ENCODE measurements at places on chromosomes 3 and 15. TPM values are rescaled to one million over a fixed set of nuclear protein-coding genes. Genes with fewer than 3 reads are reported as not detected.

GRCh38 chr3:193040836-193041672 is 123.4 kb upstream of the MB21D2 start:
- no peaks in the 10 kb centered on the region for H3K36me3 ChIP-seq
- H3K4me1 ChIP-seq = no peaks in the 10 kb centered on the region
- H3K27ac ChIP-seq = no peak overlapping the region
- no peak overlapping the region for H3K4me3 ChIP-seq

- no peaks in the 10 kb centered on the region for H3K27me3 ChIP-seq
- no peak for DNase-seq
- H3K4me3 ChIP-seq = no peak overlapping the region
- no peaks in the 10 kb centered on the region for H3K4me1 ChIP-seq
- no peak overlapping the region for H3K27ac ChIP-seq
Observed at GRCh38 chr3:144010371-144010770, 38.7 kb downstream of the DIPK2A start.

- peaks cover 3% of the 10 kb centered on the region for H3K4me1 ChIP-seq
- H3K36me3 ChIP-seq = no peaks in the 10 kb centered on the region
- no peaks in the 10 kb centered on the region for H3K27me3 ChIP-seq
- no peak for DNase-seq
Observed at GRCh38 chr3:44842376-44842775, 19.3 kb upstream of the TMEM42 start.

TWF2 gene
- total RNA-seq = 62.9 TPM

TICRR gene
- total RNA-seq = 0.15 TPM

DNA sequence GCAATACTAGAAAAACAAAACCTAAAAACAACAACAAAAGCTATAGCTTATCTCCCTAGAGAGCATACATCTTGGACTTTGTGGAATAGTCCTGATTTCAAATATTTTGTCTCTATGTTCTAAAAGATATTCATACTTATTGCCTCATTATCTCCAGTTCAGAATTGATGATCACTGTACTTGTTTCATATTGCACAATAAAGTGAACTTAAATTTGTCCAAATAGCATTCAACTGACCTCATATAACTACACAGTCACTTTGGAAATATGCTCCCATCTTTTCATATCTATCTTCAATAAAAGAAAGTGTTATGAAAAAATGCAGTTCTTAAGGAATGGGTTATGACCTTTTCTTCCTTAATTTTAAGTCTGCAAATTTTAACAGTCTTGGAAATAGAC is 228.6 kb upstream of the CMC1 start:
- H3K27me3 ChIP-seq = no peaks in the 10 kb centered on the region
- no peak overlapping the region for H3K4me3 ChIP-seq
- DNase-seq = no peak
- H3K4me1 ChIP-seq = no peaks in the 10 kb centered on the region
- no peak overlapping the region for H3K27ac ChIP-seq
- no peaks in the 10 kb centered on the region for H3K36me3 ChIP-seq

DNA sequence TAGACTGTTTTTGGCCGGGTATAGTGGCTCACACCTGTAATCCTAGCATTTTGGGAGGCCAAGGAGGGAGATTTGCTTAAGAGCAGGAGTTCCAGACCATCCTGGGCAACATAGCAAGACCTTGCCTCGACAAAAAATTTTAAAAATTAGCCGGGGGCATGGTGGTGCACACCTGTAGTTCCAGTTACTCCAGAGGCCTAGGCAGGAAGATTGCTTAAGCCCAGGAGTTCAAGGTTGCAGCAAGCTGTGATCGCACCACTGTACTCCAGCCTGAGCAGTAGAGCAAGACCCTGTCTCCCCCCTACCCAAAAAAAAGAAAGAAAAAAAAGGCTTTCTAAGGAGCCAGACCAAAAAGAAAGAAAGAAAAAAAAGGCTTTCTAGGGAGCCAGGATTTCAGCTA is 36.7 kb downstream of the TMOD3 start:
- H3K4me3 ChIP-seq = no peak overlapping the region
- H3K27me3 ChIP-seq = no peaks in the 10 kb centered on the region
- H3K4me1 ChIP-seq = no peaks in the 10 kb centered on the region
- DNase-seq = no peak

GRCh38 chr15:48924528-48925393 is 39.0 kb downstream of the SHC4 start:
- no peak overlapping the region for H3K27ac ChIP-seq
- no peaks in the 10 kb centered on the region for H3K27me3 ChIP-seq
- H3K4me3 ChIP-seq = no peak overlapping the region
- no peaks in the 10 kb centered on the region for H3K36me3 ChIP-seq
- DNase-seq = no peak
- H3K4me1 ChIP-seq = no peaks in the 10 kb centered on the region

DNA sequence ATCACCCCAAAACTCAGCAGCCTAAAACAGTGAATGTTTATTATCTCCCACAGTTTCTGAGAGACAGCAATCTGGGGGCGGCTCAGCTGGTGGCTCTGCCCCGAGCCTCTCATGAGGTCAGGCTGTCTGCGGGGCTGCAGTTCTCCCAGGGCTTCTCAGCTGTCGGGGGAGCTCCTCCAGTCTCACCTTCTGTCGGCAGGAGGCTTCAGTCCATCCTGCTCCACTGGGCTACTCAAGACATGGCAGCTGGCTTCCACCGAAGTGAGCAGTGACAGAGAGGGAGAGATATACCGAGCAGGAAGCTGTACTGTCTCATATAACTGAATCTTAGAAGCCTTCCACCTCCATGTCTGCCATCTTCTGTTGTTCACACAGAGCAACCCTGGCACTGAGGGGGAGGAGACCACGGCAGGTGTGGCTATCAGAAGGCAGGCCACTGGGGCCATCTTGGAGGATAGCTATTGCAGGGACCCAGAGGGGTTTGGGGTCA is 72.8 kb upstream of the ITGA11 start:
- H3K27me3 ChIP-seq = no peaks in the 10 kb centered on the region
- H3K36me3 ChIP-seq = no peaks in the 10 kb centered on the region
- no peak overlapping the region for H3K27ac ChIP-seq
- H3K4me3 ChIP-seq = no peak overlapping the region
- H3K4me1 ChIP-seq = no peaks in the 10 kb centered on the region
- DNase-seq = no peak

DNA sequence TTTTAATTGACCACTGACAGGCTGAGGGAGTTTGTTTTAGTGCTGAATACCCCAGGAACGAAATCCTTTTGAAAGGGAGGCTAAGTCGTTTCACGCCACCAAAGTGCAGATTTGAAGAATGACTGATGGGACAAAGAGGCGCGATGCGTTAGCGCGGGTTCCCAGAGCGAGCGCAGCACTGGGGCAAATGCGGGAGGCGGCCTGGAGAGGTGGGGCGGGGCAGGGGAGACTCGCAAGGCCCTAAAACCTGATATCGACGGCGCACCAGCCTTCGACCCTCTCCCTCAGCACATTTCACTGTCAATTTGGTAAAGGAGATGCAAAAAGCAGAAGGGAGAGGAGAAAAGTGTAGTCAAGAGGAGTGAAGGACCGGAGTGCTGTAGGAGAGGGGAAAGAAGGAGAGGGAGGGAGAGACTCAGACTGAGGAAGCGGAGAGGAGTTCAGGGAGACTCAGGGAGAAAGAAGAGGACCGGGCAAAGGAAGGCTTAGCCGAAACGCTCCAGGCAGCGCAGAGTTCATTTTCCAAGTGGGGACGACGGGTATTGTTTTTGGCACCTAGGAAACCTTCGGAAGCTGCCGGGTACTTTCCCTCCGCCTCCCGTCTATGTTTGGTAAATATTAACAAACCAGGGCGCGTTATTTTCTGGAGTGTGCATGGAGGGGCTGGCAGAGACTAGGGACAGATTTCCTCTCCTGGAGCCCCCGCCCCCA is 3.8 kb upstream of the FOXB1 start:
- peaks cover 24% of the 10 kb centered on the region for H3K4me1 ChIP-seq
- no peak overlapping the region for H3K4me3 ChIP-seq
- no peak overlapping the region for H3K27ac ChIP-seq
- peaks cover 78% of the 10 kb centered on the region for H3K27me3 ChIP-seq
- no peak for DNase-seq

DNA sequence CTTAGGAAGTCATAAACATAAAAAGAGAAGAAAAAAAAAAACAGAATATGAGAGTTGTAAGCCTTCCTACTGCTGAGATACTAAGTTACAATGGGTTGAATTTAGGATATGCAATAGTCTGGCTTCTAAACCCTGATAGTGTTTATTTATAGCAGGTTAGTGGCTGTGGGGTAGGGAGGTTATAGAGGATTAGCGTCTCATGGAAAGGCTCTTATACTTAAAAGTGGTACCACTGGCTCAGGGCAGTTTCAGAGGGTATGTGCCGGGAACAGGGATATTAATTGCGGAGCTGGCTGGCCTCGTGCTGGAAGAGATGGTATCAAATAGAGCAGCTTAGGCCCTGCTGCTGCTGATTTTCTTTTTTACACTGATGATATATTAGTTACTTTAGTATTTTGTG is 60.8 kb downstream of the PFN2 start:
- H3K4me3 ChIP-seq = no peak overlapping the region
- no peak for DNase-seq
- H3K27ac ChIP-seq = no peak overlapping the region
- H3K4me1 ChIP-seq = peaks cover 6% of the 10 kb centered on the region
- no peaks in the 10 kb centered on the region for H3K27me3 ChIP-seq
- H3K36me3 ChIP-seq = no peaks in the 10 kb centered on the region

DNA sequence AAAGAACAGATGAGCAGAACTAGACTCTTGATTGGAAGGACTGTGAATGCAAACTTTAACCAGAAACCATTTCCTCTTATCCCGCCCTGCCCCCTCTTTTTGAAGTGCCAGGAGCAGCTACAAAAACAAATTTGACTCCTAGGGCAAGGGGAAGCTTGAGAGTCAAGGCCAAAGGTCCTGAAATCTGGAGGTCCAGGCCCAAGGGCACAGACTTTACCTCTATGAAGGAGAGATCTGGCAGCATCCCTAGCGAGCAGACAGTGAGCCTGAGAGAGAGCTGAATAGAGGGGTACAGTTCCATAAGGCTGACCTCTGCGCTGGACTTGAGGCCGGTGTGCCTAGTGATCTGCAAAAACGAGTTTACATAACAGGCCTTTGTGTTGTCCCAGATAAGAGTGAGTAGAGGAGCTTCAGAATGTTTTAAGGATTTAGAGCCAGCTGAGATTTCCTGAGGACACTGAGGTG is 5.1 kb downstream of the RAB43 start:
- H3K36me3 ChIP-seq = peaks cover 5% of the 10 kb centered on the region
- H3K4me1 ChIP-seq = peaks cover 43% of the 10 kb centered on the region
- no peaks in the 10 kb centered on the region for H3K27me3 ChIP-seq
- H3K4me3 ChIP-seq = no peak overlapping the region

- H3K27ac ChIP-seq = no peak overlapping the region
- no peaks in the 10 kb centered on the region for H3K36me3 ChIP-seq
- H3K4me1 ChIP-seq = no peaks in the 10 kb centered on the region
- no peaks in the 10 kb centered on the region for H3K27me3 ChIP-seq
- DNase-seq = no peak
- no peak overlapping the region for H3K4me3 ChIP-seq
Observed at GRCh38 chr3:157794771-157795170, 291.6 kb upstream of the VEPH1 start.

ILDR1 gene
- total RNA-seq = not detected

HIGD2B gene
- total RNA-seq = not detected

Data from heart left ventricle (tissue), 16 donors.